ENCODE measurements at places on chromosomes 6 and 20.

DNA sequence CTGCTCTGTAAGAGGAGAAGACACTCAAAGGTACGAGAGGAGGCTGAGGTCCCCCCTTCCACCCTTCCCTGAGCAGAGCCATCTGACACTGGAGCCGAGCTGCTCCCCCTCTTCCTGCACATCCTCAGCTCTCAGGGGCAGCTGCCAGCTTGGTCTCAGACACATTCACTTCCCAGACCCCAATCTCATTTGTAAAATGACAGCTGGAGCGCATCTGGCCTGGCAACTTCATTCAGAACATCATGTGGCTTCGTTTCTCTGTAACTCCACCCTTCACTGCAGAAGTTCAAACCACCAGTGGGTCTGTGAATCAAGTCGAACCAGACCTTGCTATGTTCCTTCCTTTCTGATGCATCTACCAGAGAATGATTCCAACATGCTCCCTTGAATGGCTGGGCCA is 145.6 kb upstream of the CDH4 start:
- no peak for DNase-seq

DNA sequence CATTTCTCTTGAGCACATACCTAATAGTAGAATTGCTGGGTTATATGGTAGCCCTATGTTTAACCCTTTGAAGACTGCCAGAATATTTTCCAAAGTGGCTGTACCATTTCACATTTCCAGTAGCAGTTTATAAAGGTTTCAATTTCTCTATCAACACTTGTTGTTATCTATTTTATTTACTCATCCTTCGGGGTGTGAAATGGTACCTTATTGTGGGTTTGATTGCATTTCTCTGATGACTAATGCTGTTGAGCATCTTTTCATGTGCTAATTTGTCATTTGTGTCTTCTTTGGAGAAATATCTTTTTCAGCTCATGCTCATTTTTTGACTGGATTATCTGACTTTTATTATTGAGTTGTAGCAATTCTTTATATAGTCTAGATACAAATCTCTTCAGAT is 5.4 kb downstream of the ENPP4 start:
- DNase-seq = no peak

GRCh38 chr6:106199998-106200397 is 113.9 kb downstream of the PRDM1 start:
- no peak for DNase-seq

DNA sequence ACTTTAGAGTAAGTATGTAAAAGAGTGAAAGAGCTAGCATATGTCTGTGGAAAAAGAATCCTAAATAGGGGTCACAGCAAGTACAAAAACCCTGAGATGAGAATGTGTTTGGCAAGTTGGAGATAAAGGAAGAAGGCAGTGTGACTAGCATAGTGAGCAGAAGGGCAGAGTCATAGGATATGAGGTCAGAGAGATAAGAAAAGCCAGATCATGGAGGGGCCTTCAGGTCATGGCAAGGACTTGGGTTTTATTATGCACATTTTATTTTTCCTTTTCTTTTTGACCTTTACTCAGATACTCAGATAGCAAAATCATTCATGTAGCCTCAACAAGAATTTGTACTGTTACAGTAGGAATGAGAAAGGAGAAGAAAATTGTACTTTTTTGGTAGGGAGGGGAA is 138.0 kb downstream of the GJA1 start:
- DNase-seq = no peak

GRCh38 chr20:43925801-43926200 is 11.1 kb downstream of the TOX2 start:
- no peak for DNase-seq
